Activated T-cell treated with anti-CD3 and anti-CD28 coated beads for 4 hours (primary cell): ENCODE measurements at places on chromosomes 13 and 19.

GRCh38 chr19:41599175-41599966 is 23.4 kb downstream of the CEACAM21 start:
- DNase-seq = no peak

DNA sequence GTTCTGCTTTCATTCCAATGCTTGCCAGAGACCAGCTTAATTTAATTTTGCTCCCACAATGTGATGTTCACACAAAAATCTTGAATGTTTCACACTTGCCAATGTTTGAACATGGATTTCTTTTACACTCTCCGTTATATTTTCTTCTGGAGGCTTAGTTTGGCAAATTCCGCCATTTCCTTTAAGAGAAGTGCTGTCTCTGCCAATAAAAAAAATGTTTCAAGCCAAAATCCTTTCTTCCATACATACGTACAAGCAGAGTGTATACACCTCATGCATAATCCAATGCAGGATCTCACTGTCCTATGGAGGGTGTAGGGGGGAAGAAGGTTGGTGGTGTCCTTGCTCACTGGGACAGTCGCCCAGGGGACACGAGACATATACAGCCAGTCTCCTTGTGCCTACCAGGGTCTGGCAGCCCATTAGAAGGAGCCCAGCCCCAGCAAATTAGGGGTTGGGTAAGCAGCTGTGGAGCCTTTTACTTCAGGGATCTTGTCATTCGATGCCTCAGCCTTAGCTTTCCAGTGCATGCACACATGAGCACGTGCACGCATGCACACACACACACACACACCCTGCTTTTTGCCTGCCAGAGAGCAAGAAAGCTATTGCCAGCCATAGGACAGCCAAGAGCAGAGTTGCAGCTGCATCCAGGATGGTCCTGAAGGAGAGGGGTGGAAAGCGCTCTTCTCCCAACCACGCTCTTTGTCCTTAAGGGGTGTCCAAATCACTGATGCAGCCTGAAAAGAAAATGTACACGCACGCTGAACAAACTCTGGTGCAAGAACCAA is 208.3 kb downstream of the FOXO1 start:
- no peak for DNase-seq

DNA sequence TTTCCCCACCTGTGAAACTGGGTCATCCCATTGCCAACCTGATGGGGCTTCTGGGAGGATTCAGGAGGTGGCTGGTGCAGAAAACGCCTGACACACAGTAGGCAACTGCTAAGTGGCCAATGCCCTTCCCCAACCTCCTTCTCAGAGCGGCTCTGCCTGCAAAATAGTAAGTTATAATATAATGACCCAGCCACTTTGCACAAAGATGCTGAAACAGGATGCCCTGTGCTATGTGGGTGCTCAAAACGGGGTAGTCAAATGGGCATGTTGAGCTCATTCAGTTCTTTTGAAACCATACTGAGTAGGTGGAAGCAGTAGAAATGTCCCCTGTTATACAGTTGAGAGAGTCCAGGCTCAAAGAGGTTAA is 507 bp downstream of the MARCHF2 start:
- no peak for DNase-seq

DNA sequence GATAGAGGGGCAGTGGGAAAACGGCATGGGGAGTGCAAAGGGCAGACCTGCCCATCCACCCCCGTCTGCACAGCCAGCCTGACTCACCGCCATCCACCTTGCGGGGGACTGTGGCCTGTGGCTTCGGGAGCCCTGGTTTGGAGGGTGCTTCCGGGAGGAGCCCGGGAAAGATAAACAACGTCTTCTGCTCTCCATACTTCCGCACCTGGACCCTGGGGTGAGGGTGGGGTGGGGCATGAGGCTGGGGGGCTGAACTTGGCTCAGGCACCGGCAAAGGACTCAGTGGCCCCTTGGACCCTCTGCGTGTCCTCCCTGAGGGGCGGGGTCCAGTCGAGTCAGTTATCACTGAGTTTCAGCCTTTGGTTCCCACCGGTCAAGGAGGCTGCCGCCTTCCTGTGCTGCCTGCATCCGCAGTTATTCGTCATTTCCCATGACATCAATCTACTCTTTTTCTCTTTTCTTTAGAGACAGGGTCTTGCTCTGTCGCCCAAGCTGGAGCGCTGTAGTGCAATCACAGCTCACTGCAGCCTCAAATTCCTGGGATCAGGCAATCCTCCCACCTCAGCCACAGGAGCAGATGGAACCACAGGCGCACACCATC is 3.2 kb downstream of the GPR108 start:
- DNase-seq = no peak

DNA sequence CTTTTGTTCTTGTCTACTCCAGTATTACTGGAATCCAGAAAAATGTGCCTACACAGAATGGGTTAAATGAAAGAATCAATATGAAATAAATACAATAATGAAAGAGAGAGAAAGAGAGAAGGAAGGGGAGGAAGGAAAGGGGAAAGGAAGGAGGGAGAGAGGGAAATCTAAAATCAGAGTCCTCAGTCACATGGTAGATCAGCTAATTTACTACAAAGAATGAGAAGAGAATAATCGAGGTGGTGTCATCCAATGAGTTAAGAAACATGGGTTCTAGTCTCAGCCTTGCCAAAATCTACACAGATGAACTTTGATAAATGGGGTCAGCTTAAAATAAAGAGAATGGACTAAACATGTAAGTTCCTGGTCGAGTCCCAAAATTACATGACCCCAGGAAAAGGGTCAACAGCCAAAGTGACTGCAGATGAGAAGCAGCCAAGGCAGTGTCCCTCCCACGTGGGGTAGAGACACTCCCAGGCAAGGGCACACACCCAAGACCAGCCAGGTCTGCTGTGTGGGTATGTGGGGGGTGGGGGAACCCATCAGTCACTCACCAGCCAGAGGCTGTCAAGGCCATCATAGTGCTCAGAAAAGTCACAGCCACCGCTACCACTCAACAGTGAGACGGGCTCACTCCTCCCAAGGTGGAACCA is 103.6 kb downstream of the STK24 start:
- no peak for DNase-seq

DNA sequence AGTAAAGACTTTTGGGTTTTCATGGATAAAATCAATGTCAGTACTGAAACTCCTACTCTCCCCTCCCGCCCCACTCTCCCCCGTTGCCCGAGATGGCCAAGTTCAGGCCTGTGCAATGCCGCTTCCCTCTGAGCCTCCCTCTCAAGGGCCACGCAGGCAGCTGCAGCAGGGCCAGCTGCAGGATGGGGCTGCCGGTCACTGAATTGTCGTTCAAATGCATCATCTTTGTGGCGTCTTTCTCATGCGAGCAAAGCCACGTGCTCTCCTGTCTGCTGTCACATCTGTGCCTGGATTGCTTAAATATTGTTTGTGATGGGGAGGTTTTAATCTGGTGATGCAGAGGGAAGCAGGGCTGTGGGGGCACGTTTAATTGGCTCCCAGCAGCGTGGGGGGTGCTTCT is 26.6 kb downstream of the SHISA2 start:
- no peak for DNase-seq

DNA sequence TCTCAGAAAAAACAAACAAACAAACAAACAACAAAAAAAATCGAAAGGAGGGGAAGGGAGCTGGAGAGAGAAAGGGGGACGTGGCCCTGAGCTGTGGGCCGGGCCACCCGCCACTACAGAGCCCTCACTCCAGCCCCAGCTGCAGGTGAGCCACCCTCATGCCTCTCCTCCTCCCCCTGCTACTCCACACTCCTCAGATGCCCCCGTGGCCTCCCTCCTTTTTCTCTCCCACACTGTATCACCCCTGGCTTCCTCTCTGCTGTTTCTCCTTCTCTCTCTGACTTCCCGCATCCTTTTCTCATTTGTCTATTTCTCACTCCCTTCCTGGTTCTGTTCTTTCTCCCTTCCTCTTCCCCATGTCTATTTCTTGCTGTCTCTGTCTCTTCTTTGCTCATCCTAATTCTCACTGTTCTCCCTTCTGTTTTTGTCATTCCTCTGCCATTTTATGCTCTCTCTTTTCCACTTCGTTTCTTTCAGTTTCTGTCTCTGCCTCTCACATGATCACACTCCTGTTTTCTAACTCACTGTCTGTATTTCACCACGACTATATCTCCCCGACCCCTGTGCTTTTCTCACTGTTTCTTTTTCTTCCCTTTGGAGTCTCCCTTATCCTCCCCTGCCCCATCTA is 2.7 kb downstream of the KLK2 start:
- DNase-seq = no peak

- no peak for DNase-seq
These were observed 153.8 kb upstream of the UBL3 start for GRCh38 chr13:30004204-30004603.

GRCh38 chr13:73989244-73989843 is 144.9 kb downstream of the KLF12 start:
- DNase-seq = no peak

DNA sequence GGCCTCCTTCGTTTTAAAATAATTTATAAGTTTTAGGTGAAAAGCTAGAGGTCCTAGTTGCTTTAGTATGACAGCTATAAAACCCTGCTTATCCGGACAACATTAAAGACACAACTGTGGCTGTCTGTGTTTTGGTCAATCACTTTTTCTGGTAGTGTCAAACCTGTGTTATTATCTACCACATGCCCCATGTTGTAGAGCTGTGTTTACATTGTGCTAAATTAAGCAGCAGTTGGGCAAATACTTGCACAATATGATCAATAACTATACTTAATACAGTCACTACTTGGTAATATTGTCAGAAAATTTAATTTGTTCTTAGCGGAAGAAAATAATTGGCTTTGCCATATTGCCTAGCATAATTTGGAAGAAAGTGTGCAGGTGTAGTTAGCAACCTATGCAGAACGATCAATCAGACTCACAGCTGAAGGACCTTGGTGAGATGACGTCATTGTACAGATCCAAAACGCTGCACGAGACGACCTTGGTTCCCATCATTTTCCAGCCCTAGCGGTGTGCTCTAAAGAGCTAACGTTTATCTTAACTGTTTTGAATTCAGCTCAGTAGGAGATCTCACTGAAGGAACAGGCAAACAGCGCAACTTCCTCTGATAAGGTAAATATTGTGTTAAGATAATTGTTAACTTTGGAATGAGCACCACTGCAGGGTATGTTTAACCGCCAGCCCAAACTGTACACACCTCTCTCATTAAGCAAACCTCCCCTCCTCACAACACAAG is 476.6 kb downstream of the IRS2 start:
- DNase-seq = no peak

DNA sequence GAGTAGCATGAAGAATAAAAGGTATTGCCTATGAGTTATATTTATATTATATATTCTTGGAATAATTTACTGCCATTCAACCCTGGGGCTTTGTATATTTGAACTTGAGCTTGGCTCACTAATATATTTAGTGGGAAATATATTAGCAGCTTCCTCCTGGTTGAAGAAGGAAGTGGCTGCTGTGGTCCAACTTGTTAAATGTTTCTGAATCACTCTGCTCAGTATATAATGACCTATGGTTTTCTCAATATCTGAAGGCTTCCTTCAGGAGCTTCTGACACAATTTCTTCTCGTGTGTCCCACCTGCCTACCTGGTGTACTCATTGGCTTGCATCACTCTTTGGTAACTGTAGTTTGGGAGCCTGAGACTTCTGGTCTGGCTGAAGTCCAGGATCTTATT is 646.4 kb downstream of the TBC1D4 start:
- DNase-seq = no peak

GRCh38 chr13:96822895-96823294 is 171.4 kb downstream of the OXGR1 start:
- no peak for DNase-seq

- DNase-seq = no peak
These were observed 100.0 kb downstream of the LMO7 start for GRCh38 chr13:75736173-75736572.
